ENCODE measurements at places on chromosomes 3 and 15.

DNA sequence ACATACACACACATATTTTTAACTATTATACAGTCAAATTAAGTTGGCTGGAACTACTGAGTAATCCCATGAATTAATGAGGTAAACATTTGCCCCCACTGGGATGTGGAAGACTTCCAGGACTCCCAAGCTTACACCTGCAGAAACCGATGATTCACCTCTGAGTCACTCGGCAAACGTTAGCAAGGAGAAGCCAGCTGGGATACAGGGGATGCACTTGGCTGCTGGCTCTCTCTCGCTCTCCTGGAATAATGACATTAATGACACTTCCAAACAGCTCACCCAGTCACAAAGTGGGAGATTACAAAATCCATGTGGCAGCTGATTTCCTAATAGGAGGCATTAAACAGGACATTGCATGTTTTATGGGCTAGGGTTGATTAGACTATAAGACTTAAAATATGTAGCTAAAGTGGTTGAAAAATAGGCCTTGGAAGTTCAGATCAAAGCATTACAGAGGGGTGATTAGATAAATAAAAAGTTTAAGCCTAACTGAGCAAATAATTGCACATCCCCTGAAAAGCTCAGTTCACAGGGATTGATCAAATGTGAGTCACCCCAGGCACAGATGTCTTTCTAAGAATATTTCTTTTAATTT lies 500.9 kb downstream of the SOX2 start:
- no peak for DNase-seq

- no peak for DNase-seq
Measured at GRCh38 chr3:177460047-177460446, 262.8 kb upstream of the TBL1XR1 start.

- DNase-seq = no peak
Measured at GRCh38 chr3:130465521-130465920, 51.5 kb upstream of the COL6A6 start.

- DNase-seq = no peak
Measured at GRCh38 chr3:153061938-153062528, 100.0 kb upstream of the RAP2B start.

DNA sequence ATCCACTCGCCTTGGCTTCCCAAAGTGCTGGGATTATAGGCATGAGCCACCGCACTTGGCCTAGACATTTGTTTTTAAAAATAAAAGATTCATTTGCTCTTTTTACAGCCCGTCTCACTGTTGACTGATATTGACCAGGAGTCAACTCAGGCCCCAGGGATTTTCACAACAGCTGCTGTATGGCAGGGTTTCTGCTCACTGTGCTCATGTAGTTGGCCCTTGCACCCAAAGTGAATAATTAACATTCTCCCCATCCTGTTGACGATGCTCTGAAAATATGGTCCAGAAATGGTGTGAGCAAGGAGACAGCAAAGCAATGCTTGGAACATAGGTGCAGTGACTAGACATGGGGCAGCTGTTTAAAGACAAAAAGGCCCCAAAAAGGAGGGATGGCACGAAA lies 2.9 kb upstream of the CCR5 start:
- DNase-seq = no peak

DNA sequence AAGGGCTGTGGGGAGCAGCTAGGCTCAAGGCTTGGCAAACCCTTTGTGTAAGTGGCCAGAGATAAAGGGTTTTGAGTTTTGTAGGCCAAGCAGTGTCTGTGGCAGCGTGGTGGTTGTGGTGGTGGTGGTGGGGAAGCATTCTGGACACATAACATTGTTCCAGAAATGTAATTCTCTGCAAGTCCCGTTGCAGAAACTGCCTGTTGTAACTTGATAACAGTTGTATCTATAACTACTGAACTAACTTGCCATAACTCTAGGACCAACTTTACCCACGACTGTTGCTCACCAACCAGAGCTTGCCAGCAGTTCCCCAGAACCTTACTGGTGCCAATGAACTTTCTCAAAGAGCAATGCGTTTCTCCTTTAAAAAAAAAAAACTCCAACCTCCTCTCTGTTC lies 18.1 kb upstream of the TMEM40 start:
- no peak for DNase-seq

DNA sequence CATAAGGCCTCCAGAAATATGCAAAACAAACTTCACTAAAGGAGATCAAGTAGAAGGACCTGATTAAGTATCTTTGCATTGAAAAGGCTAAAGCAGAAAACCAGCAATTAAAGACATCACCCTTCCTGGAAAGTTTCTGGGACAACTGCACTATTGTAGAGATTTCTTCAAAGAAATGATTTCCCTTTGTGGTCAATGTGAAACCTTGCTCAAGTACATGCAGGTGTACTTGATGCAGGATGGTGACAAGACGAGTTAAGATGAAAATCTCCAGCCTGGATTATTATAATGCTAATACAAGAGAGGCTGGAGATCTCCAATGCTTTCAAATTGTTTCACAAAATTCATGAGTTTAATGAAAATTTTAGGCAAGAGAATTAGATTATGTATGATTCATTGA lies 208.4 kb downstream of the TIGIT start:
- no peak for DNase-seq

DNA sequence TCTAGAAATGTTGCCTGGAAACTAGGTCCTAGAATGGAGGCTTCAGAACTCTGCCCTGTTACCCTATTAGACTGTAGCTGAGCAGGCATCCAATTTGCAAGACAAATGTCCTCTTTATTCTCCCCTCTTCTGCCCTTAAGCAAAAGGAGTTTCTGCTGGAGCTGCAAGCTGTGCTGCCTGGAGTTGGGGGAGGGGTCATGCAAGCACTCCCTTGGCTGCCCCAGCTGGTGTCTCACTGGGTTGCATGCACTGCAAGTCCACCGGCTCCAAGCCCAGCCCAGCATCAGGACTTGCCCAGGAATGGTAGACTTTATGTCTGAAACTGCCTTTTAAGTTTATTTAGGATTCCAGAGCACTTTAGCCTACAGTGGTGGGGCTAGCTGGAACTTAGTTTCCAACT lies 15.7 kb upstream of the RBP2 start:
- no peak for DNase-seq

DNA sequence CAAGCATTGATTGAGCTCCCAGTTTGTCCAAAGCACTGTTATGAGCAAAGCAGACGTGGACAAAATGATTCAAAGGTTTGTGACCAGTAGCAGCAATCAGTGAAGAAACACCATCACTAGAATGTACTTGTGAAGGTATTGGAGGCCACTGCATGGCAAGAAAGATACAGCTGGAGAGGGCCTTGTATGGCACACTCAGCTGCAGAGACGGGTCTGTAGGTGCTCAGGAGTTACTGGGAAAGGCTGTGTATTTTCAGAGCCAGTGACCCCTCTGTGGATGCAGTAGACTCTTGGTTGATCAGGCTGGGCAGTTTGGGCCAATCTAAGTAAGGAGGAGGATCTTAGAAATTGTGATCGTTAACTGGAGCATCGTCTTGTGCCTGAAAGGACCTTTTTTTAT lies 120.0 kb downstream of the GHSR start:
- no peak for DNase-seq

DNA sequence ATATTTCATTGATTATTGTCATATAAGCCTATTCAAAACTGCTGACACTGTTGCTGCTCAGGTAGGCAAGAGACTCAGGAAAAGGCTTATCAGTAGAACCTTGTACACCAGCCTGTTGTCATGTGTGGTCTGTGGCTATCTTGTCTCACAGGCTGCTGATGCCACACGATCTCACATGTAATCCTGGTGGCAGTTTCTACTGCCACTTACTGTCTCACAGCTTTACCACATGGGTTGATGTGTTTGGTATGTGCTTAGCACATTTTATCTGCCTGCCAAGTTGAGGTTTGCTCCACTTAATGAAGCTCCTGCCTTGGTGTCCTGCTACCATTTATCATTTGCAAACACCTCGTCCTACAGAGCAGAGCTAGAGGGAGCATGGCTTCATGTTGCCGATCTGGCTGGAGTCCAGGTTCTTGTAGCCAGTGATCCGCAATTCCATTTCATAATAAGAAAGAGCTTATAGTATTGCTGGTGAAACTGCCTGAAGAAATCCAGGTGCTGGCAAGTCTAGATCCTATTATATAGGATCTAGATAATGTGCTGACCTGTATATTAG lies 637.9 kb downstream of the NLGN1 start:
- DNase-seq = no peak

DNA sequence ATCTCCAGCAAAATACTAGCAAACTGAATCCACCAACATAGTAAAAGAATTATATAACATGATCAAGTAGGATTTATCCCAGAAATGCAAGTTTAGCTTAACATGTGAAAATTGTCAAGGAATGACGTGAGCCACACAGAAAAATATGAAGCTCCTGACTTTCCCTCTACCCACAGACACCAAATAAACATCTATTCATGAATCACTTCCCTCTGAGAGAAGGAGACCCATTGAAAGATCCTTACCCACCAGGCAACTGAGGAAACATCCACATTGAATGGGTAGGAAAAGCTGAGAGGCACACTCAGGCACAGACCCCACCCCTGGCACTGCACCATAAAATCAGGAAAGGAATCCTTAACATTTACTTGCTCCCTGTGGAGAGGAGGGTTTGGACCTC lies 102.2 kb upstream of the MANF start:
- DNase-seq = no peak

DNA sequence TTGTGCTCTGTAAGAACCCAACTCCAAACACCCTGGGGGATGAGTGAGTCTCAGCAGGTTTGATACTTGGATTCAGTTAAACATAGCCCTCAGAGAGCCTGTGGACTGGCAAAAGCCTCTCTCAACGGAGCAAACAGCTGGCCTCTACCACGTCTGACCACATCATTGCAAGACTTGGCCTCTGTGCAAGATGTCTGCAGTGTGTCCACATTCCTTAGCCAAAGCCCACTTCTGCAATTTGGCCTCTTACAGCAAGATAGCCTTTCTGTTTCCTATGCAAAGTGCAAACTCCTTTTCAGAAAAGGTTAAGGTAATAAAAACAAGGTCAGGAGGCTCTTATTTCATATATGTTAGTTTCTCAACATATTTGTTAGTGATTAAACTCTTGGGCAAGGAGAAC lies 27.9 kb downstream of the FBN1 start:
- DNase-seq = no peak

- no peak for DNase-seq
Measured at GRCh38 chr3:124784686-124785382, 54.6 kb downstream of the UMPS start.

DNA sequence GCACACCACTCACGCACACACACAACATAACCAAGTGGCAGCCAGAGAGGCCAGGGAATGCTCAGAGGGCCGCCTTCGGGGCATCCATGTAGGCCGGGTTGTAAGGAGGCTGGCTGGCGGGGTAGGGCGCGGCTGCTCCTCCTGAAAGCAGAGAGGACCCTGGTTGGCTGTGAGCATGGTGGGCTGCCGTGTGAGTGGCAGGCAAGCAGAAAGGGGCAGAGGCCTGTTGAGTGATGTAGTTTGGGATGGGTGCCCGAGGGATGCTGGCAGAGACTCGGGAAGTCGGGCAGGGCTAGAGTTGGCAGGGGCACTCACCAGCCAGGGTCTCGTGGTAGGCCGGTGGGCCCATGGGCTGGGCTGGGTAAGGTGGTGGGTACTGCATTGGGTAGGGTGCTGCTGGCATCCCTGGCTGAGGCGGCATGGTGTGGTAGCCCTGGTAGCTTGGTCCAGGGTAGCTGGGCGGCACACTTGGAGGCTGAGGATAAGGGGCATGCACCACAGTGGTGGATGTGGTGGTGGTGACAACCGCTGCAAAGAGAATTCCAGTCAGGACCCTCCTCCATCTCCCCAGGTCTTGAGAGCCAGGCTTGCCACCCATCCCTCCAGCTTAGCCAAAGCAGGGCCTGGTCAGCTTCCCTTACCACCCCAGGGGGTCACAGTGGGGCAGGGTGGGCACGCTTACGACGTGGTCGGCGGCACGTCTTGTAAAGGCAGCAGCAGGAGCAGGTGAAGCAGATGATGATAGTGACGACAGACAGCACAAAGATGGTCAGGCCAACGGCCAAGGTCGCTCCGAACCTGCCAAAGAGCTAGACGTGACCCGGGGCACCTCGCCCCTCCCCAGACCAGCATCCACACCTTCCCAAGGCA lies 22.7 kb downstream of the ATRIP start:
- DNase-seq = no peak

DNA sequence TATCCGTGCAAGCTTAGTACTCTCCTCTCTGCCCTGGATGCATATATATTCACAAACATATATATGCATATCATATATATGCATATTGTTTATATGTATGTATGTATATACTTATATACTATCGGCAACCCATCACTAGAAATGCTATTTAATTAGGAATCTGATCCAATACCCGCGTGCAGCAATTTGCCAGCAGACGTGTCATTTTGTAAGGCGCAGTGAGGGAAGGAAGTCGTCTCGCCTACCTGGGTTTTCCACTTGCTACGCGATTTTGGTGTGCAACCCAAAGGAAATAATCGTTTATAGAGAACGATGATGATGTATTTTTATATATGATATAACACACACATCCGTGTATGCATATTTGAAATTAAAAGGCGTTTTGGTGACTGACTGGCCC lies 5.6 kb upstream of the FEZF2 start:
- no peak for DNase-seq

DNA sequence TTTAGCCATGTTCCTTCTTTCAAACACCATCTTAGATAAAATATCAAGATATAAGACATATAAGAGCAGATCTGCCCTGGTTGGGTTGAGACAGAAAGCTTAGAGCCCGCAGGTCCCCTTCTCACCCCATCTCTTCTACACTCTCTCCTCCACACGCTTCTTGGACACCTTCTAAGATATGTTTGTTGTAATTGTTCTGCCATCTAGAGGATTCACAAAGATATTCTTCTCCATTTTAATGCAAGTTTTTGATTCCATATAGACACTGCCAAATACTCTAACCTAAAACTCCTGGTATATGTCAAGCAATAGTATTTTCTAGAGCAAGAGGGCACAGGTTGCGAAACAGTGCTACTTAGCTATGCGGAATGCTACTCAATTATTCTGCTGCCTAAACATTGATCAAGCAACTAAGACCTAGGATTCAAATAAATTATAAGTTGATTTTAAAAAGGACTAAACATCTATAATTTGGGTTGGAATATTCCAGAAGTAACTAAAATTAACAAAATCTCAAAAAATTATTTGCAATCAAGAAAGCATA lies 6.8 kb downstream of the CHRM5 start:
- DNase-seq = no peak

GRCh38 chr3:57500506-57500905 lies 43.6 kb downstream of the DNAH12 start:
- no peak for DNase-seq

DNA sequence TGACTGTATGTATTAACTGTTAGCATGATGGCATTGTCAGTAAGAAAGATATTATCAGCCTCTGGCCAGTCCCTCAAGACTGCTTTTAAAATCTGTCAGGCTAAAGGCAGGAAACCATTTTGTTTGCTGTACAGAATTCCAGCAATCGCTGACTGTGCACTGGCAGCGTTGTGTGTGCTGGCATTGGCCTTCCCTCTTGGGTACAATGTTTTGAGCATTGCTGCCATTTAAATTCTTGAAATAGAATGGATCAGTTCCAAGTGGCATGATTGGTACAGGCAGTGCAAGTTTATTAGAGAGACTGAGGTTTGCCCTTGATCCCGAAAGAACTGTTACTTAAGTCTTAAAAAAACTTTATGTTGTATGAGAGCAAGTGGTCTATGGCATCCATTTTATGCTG lies 788.7 kb downstream of the OTOL1 start:
- DNase-seq = no peak

Data from CD4-positive, alpha-beta T cell treated with Interleukin-6 at 100 ng/mL for 8 hours (primary cell).